Muscle of leg (tissue), 16 donors: ENCODE measurements at places on chromosomes 12 and 14. TPM values are rescaled to one million over a fixed set of nuclear protein-coding genes. Genes with fewer than 3 reads are reported as not detected.

DNA sequence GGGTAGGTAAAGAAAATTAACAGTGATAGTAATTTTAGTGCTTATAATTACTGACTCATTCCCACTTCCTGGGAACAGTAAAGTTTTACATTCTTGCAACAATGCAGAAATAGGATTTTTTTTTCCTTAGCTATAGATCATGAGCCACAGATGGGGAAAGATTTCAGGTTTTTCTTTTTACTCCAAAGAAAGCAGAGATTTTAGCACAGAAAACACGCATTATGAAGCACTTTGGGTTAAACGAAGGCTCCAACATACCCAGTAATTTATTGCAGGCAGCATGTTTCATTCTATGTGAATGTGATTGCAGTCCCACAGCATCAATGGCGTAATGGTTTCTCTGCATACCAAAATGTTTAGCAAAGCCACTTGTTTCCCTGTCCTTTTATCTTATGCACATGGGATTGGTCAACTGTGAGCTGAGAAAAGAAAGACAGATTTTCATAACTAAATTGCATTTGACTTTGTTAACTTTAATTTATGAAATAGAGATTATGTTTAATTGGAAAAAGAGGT, 124.6 kb upstream of the E2F7 start:
- H3K4me1 ChIP-seq, result no peaks in the 10 kb centered on the region
- no peaks in the 10 kb centered on the region for H3K27me3 ChIP-seq
- DNase-seq, result peak; percentile 76
- H3K4me3 ChIP-seq, result no peak overlapping the region
- no peaks in the 10 kb centered on the region for H3K36me3 ChIP-seq

DNA sequence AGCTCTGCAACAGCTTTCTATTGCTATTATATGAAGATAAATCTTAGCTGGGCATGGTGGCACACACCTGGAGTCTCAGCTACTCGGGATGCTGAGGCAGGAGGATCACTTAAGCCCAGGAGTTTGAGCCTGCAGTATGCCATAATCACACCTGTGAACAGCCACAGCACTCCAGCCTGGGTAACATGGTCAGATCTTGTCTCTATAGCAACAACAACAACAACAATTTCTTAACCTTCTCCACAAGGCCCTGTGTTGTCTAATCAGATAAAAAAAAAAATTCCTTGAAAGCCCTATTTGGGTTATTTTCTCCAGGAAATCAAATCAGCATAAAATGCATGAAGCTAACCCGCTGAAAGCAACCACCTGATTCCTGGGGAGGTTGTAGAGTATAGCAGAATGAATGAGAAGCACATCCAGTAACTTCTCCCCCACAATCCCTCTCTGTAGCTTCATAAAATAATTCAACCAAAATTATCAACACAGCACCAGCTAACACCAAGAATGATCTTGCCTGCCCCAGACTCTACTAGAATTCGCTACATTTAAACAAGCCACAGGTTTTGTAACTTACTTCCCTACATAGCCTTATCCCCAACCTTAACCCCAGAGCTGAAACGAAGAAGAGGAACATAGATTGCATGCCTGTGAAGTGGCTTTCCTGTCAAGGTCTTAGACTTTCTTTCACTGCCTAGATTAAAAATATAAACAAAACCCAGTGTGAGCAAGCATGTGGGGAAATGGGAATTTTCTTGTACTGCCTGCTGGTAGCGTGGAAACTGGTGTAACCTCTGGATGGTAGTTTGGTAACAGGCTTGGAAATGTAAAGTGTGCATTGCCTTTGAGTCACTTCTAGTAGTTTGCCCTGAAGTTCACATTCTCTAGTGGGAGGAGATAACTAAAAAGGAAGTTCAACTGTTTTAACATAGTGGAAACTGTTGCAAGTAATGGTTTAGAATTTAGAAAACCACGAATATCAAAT, 6.0 kb upstream of the STK38L start:
- no peaks in the 10 kb centered on the region for H3K27me3 ChIP-seq
- peak; percentile 42 for DNase-seq
- no peaks in the 10 kb centered on the region for H3K36me3 ChIP-seq
- no peak overlapping the region for H3K27ac ChIP-seq
- no peaks in the 10 kb centered on the region for H3K4me1 ChIP-seq

GRCh38 chr12:98660521-98660920, 15.4 kb downstream of the APAF1 start:
- no peaks in the 10 kb centered on the region for H3K4me1 ChIP-seq
- H3K36me3 ChIP-seq, result peaks cover 29% of the 10 kb centered on the region
- DNase-seq, result no peak
- no peak overlapping the region for H3K27ac ChIP-seq

DNA sequence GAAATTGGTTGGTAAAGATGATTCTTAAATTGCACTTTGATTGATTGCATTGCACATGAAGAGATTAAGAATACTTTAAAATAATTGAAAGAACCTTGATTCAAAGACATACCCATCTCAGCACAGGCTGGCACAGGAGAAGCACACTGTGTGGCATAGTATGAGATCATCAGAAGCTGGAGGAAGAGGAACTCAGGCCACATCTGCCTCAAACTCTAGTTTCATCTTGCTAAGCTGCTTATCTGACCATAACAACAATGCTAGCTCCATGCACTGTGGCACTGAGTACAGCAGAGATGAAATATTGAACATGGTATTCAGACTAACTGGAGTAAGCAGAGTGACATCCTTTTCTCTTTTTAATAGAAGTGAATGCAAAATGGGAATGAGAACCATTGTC, 99.1 kb downstream of the TBC1D30 start:
- no peak overlapping the region for H3K27ac ChIP-seq
- no peaks in the 10 kb centered on the region for H3K4me1 ChIP-seq
- no peak overlapping the region for H3K4me3 ChIP-seq
- H3K27me3 ChIP-seq, result no peaks in the 10 kb centered on the region

DNA sequence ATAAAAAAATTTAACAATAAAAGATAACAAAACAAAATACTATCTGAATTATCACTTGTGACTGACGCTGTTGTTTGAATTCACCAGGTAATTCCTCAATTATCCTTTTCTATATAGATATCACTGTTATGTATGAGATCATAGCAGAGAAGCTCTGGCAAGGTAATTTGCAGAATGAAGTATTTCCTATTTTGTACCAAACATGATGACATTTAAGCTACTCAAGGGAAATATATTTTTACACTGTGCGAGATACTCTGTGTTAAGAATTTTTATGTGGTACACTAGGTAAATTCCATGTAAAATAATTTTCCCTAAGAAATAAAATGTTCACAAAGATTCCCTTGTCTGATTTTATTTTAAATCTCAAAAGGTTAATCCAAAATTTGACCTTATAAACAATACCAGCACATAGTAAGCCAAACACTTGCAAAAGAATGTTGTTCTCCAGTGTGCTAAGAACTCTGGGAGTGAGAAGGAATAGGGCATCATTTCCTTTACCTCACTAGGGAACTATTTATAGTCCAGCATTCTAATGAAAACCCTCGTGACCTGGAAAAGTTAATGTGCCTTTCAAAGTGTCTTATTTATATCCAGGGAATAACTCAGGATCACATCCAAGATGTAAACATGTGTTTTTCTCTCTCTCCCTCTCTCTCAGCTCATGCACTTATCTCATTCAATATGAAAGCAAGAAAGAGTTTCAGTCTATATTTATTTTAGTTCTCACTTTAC, 115.2 kb upstream of the RAP1B start:
- H3K27ac ChIP-seq, result peak overlapping the region; percentile 59
- peak; percentile 84 for DNase-seq
- no peaks in the 10 kb centered on the region for H3K36me3 ChIP-seq
- H3K4me3 ChIP-seq, result no peak overlapping the region
- H3K4me1 ChIP-seq, result no peaks in the 10 kb centered on the region

DNA sequence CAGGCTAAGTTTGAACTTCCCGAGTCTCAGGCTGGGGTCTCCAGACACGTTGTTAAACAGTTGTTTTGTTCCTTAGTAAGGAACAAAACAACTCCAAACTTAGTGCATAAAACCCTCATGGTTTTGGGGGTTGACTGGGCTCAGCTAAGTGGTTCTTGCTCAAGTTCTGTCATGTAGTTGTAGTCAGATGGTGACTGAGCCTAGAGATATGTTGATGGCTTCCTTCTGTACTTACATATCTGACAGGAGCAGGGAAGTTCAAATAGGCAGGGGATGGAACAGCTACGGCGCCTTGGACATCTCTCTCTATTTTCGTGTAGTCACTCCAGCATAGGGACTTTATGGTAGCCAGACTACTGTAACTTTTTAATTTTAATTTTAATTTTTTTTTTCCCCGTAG, 45.7 kb downstream of the SPATS2 start:
- H3K4me1 ChIP-seq, result no peaks in the 10 kb centered on the region
- no peaks in the 10 kb centered on the region for H3K36me3 ChIP-seq
- H3K27ac ChIP-seq, result no peak overlapping the region

GRCh38 chr14:89085231-89085731, 260.8 kb downstream of the TTC8 start:
- H3K27ac ChIP-seq, result peak overlapping the region; percentile 88
- DNase-seq, result peak; percentile 98
- H3K27me3 ChIP-seq, result no peaks in the 10 kb centered on the region

GRCh38 chr14:101098177-101098576, 194.7 kb upstream of the RTL1 start:
- no peak for DNase-seq
- H3K36me3 ChIP-seq, result no peaks in the 10 kb centered on the region
- no peak overlapping the region for H3K27ac ChIP-seq
- H3K4me3 ChIP-seq, result no peak overlapping the region
- no peaks in the 10 kb centered on the region for H3K4me1 ChIP-seq
- no peaks in the 10 kb centered on the region for H3K27me3 ChIP-seq

- H3K36me3 ChIP-seq, result peaks cover 7% of the 10 kb centered on the region
- no peak overlapping the region for H3K27ac ChIP-seq
- no peak for DNase-seq
These were observed 67.2 kb upstream of the FOXN3 start for GRCh38 chr14:89484051-89484844.

DNA sequence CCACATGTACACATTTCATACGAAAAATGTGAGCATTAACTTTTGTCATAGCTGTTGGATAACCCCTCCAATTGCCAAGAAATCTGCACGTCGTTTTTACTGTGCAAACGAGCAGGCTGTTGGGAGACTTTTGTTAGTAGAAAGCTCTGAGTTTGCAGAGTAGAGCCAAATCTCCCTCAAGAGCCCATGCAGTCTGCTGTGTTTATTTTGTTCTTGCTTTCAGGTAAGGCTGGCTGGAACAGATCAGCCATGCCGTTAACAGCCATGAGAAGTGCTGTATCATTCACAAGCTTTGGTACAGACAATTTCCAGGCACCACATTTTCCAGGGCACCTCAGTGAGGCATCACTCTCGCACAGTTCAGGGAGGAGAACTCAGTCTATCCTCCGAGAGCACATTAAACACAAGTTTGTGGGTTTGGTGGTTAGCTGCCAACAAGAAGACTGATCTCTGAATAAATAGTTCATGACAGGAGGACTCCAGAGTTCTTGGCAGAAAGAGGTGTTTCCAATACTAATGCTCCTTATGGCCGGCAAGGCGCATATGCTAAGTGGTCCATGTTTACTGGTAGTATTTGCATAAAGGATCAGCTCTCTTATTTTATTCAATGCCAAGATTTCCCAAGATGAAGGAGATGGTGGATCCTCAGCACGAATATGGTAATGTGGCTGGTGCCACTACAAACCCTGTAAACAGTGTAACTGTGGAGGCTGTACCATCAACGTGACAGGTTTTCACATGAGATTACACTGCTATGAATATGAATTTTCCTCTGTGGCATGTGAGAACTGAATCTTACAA, 30.3 kb upstream of the PELI2 start:
- H3K27ac ChIP-seq, result no peak overlapping the region
- DNase-seq, result peak; percentile 54
- H3K36me3 ChIP-seq, result no peaks in the 10 kb centered on the region
- H3K4me3 ChIP-seq, result no peak overlapping the region
- no peaks in the 10 kb centered on the region for H3K4me1 ChIP-seq

DNA sequence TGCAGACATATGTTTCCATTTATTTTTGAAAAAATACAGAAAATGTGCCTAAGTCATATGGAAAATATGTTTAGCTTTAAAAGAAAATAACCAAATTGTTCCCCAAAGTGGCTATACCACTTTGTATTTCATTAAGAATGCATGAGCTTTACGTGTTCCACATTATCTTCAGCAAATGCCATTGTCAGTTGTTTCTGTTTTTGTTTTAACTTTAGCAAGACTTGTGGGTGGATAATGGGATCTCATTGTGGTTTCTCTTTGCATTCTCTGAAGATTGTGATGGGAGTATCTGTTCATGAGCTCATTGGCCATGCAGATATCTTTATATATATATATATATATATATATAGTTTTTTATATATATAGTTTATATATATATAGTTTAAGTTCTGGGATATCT, 181.5 kb downstream of the CCER1 start:
- H3K4me1 ChIP-seq, result no peaks in the 10 kb centered on the region
- H3K27me3 ChIP-seq, result no peaks in the 10 kb centered on the region
- no peaks in the 10 kb centered on the region for H3K36me3 ChIP-seq
- H3K4me3 ChIP-seq, result no peak overlapping the region
- peak; percentile 2 for DNase-seq
- no peak overlapping the region for H3K27ac ChIP-seq

DNA sequence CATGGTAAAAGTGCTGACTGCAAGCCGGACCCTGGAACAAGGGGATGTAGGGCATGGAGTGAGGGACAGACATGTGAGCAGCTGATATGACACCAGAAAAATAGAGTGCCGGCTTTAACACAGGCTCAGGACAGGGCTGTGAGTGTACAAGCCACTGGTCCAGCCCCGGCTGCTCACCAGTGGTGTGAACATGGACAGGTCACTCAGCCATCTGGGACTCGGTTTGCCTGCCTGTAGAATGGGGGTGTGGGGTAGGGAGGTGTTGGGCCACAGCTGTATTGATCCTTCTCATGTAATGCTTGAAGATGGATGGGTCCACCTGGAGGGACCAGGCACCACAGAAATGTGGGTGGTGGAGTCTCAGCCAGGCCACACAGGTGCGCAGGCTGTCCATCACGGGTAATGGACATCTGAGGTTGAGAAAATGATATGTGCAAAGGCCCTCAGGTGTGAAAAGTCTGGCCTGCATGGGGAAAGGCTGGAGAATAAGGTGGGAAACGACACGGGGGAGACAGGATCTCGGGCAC, 10.6 kb upstream of the KRT74 start:
- no peak overlapping the region for H3K4me3 ChIP-seq
- no peak for DNase-seq
- H3K27ac ChIP-seq, result no peak overlapping the region
- H3K4me1 ChIP-seq, result peaks cover 10% of the 10 kb centered on the region
- H3K36me3 ChIP-seq, result no peaks in the 10 kb centered on the region

- no peaks in the 10 kb centered on the region for H3K4me1 ChIP-seq
- no peak overlapping the region for H3K4me3 ChIP-seq
- peak; percentile 1 for DNase-seq
These were observed 55.2 kb upstream of the CDKL1 start for GRCh38 chr14:50451854-50452253.

DNA sequence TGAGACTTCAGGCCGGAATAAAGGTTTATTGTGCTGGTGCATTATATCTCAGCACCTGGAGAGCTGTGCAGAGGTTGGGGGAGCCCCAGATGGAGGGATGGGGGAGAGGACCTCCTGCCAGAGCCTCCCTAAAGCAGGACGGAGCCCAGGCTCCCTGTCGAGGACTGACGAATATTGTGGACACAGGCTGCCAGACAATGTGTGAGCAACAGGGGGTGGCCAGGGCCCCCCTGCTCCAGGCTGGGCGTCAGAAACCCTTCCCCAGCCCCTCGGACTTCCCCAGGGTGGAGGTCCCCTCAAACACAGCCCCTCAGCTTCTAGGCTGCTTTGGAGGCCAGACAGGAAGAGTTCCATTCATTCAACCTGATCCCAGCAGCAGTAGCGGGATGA, 8.0 kb downstream of the TMEM119 start:
- H3K27me3 ChIP-seq, result no peaks in the 10 kb centered on the region
- no peak for DNase-seq
- no peak overlapping the region for H3K27ac ChIP-seq
- H3K36me3 ChIP-seq, result no peaks in the 10 kb centered on the region
- H3K4me3 ChIP-seq, result no peak overlapping the region
- peaks cover 44% of the 10 kb centered on the region for H3K4me1 ChIP-seq

ART4 gene
- total RNA-seq, result 0.09 TPM

SRRM4 gene
- total RNA-seq, result 0.13 TPM

MYH7 gene
- total RNA-seq, result 124 TPM

ADSS1 gene
- 42.3 TPM for total RNA-seq

GSG1 gene
- total RNA-seq, result 6.3 TPM
